Suppressor macrophage treated with lipopolysaccharide for 4 hours (primary cell): ENCODE measurements at places on chromosomes 12 and 14.
A peak's percentile ranks its signal among the peaks of the same experiment; 100 is the strongest.

DNA sequence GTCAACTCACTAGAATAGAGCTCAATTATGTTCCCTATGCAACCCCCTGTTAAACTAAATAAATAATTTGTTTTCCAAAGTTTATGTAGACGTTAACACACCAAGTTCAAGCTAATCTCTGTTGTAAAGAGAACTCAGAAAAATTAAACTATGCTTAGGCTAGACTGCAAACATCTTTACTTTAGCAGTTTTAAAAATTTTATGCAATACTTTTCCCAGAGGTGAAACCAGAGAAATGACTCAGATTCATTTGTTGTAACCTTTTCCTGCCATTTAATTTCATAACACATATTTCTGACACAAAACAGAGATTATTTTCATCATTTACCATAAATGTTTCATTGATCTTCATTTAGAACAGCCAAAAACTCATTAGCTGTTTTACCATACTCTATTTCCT is 27.4 kb downstream of the ABCC9 start:
- DNase-seq = no peak

GRCh38 chr14:94936901-94937685 is 167.2 kb upstream of the GSC start:
- no peak for DNase-seq

DNA sequence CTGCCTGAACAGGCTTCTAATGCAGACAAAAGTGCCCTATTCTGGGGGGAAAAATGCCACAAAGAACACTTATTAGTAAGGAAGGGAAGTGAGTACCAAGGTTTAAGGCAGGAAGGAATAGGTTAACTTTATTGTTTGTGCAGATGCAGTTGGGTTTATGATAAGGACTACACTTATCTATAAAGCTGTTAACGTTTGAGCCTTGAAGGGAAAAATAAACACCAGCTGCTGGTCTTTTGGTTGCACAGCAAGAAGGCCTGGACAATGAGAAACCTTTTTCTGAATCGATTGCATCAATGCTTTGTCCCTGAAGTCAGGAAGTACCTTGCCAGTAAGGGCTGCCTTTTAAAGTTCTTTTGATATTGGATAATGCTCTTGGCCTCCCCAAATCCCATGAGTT is 407.8 kb downstream of the ATP23 start:
- no peak for DNase-seq

- peak; percentile 35 for DNase-seq
These were observed 16.4 kb downstream of the IPO8 start for GRCh38 chr12:30679241-30679640.
